Stimulated activated CD4-positive, alpha-beta T cell treated with anti-CD3 and anti-CD28 coated beads, Interleukin-4, amount 100 ng/mL, for 4 hours (primary cell): ENCODE measurements at places on chromosomes 12 and 14.

- peak; percentile 33 for DNase-seq
Measured at GRCh38 chr14:102362084-102362483, 606 bp downstream of the CINP start.

DNA sequence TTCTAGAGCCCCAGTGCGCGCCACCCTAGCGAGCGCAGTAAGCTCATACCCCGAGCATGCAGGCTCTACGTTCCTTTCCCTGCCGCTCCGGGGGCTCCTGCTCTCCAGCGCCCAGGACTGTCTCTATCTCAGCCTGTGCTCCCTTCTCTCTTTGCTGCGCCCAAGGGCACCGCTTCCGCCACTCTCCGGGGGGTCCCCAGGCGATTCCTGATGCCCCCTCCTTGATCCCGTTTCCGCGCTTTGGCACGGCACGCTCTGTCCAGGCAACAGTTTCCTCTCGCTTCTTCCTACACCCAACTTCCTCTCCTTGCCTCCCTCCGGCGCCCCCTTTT is 791 bp downstream of the TMEM233 start:
- no peak for DNase-seq

GRCh38 chr12:1630133-1630826 is 1.2 kb downstream of the WNT5B start:
- DNase-seq, result no peak

DNA sequence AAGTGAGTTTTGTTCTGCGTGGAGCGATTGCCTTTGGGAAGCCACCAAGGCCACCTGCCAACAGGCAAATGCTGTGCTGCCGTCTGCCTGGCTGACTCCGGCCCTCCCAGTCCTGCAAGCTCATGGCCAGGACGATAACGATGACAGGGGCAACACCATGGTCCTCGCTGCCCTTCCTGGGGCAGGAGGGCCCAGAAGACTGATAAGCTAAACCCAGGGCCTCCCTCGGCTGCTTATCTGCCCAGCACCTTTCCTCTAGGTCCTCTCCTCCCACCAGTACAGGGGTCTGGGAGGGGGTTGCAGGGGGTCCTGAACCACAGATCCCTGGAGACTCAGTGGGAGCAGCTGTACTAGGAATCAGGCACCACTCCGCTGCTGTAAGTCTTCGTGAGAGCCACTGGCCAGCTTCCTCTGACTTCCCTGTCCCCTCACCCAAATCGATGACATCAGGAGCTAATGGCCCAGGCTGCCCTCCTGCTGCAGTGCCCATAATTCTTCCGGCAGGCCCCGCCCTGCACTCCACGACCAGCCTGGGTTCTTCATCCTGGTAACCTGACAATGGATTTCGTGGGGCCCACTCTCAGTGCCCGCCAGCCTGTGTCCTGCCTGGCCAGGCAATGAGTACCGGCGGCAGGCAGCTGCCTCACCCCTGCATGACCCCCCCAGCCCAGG is 5.1 kb downstream of the ANKRD9 start:
- DNase-seq, result no peak

DNA sequence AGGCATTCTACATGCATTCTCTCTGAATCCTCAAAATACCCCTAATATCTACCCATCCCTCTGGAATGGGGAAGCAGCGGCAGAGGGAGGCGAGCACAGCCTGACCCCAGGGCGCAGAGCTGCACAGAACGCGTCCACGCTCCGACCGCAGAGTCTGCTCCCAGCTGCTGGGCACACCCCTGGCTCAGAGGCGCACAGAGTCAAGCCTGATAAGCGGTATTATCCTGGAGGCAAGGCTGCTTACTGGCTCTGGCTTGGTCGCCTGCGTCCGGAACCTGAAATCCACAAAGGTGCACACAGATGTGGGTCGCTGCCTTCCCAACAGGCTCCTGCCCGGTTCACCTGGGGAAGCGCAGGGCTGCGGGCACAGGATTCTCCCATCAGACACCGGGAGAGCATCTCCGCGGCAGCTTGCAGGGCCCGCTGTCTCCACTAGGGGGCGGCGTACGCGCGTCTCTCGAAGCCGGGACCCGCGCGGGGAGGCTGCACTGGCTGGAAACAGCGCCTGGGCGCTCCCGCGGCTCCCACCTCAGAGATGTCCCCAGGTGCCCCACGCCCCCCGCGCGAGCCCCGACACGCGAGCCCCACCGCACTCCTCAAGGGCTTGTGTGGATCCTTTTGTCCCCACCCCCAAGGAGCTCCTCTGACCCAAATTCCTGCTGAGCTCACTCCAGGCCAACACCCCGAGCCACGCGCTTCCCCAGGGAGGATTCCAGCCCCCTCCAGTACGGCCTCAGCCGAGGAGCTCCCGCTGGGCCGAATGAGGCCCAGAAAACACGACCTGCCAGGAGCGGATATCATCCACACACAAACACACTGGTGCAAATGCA is 120.1 kb upstream of the FZD10 start:
- no peak for DNase-seq

DNA sequence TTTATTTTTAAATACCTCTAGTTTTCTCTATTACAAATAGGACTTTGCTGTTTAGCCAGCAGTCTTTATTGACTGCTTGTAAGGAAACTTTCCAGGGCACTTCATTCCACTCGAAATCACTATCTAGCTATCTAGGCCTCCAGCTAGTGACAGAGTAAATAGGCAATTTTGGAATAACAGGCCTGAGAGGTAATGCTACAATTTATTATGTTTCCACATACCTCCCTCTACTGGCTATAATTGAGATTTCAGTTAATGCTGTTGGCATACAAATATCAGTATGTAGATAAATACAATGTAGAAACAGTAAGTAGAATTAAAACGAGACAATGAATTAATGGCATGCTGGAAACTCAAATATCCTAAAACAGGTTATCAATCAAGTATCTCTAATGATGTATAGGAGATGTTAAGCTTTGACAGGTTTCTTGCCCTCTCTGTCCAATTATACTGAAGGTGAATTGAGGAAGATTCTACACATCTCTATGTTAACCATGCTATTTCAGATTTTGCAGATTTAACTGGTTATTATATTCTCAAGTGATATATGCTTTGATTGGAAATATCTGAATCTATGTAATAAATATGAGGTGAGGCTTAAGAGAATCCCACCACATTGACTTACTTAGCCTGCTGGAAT is 7.2 kb downstream of the DTD2 start:
- DNase-seq, result no peak

- no peak for DNase-seq
Measured at GRCh38 chr12:54460317-54460923, 13.0 kb downstream of the GTSF1 start.

GRCh38 chr12:4956054-4956453 is 46.3 kb downstream of the KCNA1 start:
- DNase-seq, result no peak
